ENCODE measurements at places on chromosomes 3 and 15.

DNA sequence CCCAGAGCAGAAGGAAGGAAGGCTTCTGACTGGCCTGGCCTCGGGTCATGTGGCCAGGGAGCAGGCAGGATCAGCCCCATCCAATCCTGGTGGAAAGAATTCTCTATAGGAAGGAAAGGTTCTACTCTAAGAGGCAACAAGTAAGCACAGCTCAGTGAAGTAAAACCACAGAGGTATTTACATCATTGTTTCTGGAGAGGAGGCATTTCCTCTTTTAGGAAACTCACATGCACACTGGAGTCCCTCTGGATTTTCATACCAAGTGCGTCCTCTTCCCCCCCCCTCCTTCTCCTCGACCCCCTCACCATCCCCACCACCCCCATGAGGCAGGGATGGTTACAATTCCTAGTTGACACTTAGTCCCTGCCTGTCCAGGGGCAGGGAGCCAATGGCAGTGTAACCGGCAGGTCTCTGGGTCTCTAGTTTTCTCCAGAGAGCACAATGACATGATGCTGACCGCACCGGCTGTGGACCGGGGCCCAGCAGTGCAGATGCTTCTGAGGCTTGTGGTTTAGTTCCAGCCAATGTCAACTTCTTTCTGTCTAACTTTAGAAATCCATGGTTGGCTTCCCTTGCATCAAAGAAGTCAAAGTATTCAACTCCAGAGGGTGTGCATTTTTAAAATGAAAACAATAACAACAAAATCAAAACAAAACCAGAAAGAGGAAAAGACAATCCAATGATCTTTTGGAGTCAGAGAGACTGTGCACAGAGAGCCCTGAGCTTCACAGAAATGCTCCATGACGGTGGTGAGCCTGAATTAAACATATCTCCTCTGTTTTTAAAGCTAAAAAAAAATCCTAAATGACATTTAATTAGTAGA lies 230.3 kb upstream of the TLE3 start:
- DNase-seq, result no peak

DNA sequence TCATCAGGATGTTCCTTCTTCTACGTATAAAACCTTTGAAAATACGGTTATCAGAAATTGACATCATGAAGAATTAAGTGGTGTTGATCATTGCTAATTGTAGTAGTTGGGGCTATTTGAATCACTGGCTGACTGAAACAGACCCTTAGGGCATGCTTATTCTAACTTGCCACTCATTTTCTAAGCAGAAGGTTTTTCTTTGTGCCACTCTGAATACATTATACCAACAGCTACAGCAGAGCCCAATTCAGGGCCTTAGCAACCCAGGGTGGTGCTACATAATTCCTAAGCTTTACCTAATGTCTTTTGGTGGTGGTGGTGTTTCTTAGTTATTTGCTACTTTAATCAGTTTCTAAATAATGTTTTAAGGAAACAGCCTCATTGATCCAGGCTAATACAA lies 524.2 kb downstream of the NLGN1 start:
- no peak for DNase-seq

DNA sequence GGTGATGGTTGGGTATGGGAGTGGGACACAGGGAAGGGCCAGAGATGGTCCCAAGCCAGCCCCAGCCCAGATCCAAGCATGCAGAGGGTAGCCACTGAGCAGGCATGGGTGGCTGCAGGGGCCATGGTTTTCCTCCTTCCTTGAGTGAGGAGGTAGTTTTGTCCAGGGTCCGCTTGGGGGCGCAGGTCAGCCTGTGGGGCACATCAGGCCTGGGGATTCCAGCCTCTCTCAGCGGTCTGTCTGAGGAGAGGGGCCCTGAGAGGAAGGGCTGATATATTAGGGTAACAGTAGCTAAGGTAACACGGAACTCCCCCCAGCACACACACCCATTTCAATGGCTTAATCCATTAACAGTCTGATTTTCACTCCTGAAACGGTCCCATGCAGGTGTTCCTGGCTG lies 22.7 kb upstream of the LCTL start:
- DNase-seq, result no peak

- DNase-seq, result no peak
These were observed 157.4 kb upstream of the NPHP3 start for GRCh38 chr3:132879656-132880055.

GRCh38 chr3:142243134-142243533 lies 17.7 kb upstream of the GK5 start:
- DNase-seq, result no peak

GRCh38 chr3:5657106-5657505 lies 469.6 kb downstream of the EDEM1 start:
- DNase-seq, result no peak

DNA sequence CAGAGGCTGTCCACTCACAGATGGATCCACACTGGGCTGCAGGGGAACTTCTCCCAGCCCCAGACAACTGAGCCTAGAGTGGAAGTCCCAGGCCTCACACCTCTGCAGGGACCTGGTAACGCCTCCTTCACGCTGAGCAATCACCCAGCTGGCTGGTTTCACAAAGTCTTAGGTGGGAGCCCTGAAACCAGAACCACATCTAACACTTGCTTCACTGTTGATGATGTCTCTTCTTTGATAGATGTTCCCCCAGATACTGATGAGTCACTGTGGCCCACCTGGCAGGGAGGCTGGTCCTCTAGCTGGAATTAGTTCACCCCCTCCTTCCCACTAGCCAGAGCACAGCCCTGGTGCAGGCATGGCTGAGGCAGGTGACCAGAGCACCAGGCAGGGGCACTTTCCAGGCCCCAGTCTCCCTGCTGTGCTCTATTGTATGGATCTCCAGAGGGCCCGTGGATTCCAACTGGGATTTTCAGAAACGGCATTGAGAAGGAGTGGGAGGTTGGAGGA lies 33.5 kb downstream of the MYL3 start:
- DNase-seq, result no peak

DNA sequence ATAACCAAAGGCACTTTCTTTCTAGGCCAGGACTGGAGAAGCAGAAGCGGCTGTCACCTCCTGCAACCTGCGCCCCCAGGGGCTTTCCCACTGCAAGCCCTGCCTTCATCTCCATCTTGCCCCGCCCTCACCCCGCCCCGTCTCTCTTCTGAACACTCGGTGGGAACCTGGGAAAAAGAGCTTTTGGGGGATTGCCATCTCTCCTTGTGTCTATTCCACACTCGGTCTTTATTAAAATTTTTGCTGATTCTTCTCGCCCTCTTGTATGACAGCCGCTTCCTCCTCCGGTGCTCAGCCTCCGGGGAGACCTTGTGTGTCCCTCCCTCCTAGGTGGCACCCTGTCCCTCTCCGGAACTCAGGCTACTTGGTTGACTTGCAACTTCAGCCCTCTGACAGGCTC lies 41.9 kb upstream of the SPESP1 start:
- DNase-seq, result no peak

GRCh38 chr3:165636684-165637015 lies 200.6 kb downstream of the BCHE start:
- DNase-seq, result no peak

DNA sequence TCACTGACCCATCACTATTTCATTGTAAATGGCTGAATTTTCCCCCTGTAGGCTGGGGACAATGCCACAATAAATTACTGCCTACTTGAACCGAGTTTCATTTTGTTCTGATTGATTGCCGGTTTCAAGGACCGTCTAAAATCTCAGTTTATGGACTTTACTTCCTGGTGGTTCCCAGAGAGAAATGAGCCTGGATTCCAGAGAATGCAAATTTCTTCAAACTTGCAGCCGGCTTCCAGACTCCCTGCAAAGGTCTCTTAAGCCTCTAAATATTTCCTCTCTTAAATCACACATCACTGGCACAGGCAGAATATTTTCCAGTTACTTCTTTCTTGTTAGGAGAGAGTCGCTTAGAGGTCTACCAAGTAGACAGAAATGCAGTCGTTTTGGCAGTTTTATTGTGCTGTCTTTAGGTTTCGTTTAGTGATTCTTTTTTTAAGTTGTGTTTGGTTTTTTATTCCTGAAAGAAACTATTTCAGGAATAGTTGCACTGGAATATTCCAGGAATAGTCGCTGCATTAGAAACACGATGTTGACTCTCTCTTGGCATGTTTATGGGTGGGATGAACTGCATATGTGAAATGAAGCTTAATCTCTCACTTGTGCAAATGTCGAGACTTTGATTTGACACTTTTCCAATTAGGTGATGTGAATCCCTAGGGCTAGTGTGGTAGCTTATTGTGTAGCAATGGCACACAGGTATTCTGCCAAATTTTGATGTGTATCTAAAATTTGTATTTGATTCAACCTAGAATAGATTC lies 284.1 kb upstream of the NR2E3 start:
- no peak for DNase-seq
